ENCODE measurements at places on chromosomes 6 and 20.

- peak; percentile 42 for DNase-seq
Observed at GRCh38 chr6:121666814-121667213, 231.4 kb downstream of the GJA1 start.

DNA sequence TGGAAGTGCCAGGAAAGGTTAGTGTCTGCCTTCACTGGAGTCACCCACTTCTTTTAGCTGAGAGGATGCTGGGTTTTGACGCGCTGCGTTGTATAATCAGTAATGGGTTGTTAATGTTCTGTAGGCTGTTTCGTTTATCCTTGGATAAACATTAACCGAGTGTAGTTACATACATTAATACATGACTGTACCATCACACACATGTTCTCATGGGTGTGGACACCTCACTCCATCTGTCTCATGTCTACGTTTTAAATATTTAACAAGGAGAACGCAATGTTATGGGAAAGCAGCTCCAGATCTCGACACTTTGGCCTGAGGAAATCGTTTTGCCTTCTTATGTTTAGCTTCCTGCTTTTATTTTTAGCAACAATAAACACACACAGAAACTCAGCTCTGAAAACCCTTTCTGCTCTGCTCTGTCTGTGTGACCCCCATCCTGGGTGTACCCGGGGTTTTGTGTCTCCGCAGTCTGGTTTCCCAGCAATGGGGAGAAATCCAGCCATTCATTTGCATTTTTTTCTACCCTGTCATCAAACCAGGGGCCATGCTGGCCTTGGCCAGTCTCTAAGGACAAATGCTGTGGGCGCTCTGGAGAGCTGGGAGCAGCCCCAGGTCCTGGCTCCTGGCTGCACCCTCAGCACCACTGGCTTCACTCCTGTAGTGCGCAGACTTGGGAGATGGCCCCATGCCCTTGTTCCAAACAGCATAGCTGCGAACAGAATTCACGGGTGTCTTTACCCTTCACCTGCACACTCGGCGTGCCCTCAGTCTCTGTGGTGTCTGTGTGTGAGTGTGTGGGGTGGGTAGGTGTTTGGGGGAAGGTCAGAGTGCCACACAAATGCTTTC lies 110.8 kb downstream of the ERMARD start:
- no peak for DNase-seq

GRCh38 chr6:158165919-158166416 lies 2.1 kb downstream of the SERAC1 start:
- no peak for DNase-seq

- DNase-seq, result peak; percentile 34
Observed at GRCh38 chr6:149896491-149896890, 1.4 kb downstream of the RAET1E start.

DNA sequence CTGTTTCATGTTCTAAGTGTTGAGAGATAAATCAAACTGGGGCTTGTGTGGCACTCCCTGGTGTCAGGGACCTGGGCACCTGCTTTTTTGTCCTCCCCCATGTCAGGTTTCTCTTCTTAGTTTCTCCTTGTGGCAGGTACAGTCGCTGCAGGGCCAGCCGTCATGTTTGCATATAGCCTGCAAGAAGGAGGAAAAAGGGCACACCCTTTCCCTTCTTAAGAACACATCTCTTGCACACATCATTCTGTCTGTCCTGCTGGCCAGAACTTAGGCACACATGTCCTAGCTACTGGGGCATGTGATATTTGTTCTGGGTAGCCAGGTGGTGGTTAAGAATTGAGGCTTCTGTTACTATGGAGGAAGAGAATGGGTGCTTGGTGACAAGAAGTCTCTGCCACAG lies 27.9 kb downstream of the CDC5L start:
- peak; percentile 9 for DNase-seq

GRCh38 chr6:160177220-160177619 lies 55.6 kb downstream of the SLC22A1 start:
- no peak for DNase-seq

DNA sequence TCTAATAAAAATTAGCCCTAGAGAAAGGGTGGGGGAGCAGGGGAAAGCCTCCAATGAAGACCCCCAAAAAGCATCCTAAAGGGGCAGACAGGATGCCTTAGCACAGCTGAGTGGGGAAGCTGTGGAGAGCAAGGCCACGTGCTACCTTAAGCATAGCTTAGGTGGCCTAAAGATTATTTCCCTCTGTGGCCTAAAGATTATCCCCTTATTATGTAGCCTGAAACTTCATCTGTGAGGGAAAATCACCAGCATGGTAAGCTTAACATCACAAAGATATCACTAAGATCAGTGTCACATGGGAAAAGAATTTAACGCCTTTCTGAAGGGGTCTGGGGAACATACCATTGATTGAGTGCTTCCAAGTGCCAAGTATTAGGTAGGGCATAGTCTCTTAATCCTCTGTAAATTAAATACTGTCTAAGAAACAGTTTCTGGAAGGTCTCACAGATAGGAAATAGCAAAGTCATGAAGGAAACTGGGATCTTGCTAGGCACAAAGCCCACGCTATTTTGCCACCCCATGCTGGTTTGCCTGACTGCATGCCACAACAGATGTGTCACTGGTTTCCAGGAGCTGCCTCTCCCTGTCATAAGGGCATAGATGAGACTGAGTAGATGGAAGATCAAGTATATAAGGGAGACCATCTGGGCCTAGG lies 170.0 kb downstream of the HACE1 start:
- no peak for DNase-seq

DNA sequence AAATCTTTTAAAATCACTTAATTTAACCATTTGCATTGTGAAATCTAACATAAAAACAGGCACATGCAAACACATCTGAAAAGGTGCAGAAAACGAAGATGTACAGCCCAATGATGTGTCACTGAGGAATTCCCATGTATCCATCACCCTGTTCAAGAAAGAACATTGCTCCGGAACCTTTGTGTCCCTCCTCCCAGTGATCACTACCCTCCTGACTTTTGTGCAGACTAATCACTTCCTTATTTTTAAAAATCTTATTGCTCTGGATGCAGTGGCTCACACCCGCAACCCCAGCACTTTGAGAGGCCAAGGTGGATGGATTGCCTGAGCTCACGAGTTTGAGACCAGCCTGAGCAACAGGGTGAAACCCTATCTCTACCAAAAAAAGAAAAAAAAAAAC lies 14.6 kb downstream of the GINS1 start:
- DNase-seq, result no peak

DNA sequence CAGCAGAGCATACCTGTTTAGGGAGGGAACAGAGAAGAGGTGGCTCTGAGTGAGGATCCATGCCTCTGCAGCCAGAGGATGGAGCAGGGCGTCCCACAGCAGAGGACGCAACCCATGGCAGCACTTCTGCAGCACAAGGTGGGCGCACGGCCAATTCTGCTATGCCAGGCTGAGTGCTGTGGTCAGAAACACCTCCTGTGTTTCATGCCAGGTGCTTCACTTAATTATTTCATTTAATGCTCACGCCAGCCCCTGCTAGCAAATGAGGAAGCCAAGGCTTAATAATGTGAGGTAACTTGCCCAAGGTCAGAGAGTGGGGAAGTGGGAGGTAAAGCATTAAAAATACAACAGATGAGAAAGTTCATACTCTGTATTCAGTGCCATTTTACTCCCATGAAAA lies 68.5 kb upstream of the PTGIS start:
- DNase-seq, result no peak

- DNase-seq, result peak; percentile 9
Observed at GRCh38 chr20:32208499-32209154, 947 bp downstream of the POFUT1 start.

DNA sequence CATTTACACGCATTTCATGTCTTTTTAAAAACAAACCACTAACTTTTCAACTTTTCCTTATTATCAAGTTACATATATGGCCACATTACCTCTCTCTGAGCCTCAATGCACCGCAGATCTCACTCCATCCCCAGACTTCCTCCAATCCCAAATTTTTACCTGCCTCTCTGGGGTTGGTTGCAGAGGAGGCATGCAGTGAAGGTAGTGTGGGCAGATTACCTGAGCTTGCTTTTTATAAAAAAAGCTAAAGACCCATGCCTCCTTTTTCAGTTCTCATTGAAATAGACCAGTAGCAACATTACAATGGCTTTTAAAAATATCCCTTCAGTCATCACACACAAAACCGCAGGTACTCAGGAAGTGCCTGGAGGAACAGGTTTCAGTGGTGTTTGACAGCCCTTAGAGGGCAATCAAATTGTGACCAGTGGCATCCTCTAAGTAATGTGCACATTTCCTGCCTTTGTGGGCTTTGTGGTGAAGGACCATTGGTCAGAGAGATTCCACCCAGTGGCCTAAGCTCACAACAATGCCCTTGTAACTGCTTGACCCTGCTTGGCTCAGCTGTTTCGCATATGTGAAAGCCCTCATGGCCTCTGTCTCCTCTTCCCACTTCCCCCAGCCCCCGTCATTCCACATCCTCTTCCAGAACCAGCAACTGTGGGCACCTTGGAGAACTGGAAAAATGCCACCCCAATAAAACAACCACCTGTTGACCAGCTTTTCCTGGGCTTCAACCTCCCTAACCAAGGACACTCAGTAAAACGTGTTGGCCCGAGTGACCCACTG lies 30.2 kb upstream of the IL17A start:
- DNase-seq, result peak; percentile 32

DNA sequence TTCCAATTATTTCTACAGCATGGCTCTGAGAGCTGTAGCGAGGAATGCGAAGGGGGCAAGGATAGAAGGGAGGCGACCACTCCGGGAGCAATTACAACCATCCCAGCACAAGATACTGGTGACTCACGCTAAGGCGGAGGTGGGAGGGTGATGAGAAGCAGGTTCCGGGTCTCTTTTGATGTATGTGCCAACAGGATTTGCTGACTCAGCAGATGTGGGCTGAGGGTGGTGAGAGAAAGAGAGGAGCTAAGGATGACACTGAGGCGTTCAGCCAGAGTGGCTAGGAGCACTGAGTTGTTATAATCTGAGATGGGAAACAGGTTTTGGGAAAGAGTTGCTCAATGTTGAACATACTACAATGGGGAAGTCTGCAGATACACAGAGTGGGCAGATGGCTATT lies 9.3 kb upstream of the TXNDC5 start:
- DNase-seq, result peak; percentile 50
